BJ (cell line): ENCODE measurements at places on chromosomes 11 and 22. TPM values are rescaled to one million over a fixed set of nuclear protein-coding genes. Genes with fewer than 3 reads are reported as not detected.

Gene ARFGAP2
- polyA plus RNA-seq, result 44.8 and 58.1 TPM in 2 replicates

Gene GLB1L3
- polyA plus RNA-seq, result not detected in 2 replicates

Gene BAIAP2L2
- polyA plus RNA-seq, result 1.2 and 1.3 TPM in 2 replicates

Gene CHST1
- polyA plus RNA-seq, result 0.04 TPM in 1 of 2 replicates, not detected in the other

Gene YPEL4
- 0.26 TPM in 2 replicates for polyA plus RNA-seq

Gene CCDC73
- polyA plus RNA-seq, result not detected in 2 replicates

Gene SYNGR1
- polyA plus RNA-seq, result 44.4 and 65.6 TPM in 2 replicates

Gene LARGE2
- polyA plus RNA-seq, result 0.05 TPM in 1 of 2 replicates, not detected in the other

Gene TMEM184B
- 26.5 and 75.5 TPM in 2 replicates for polyA plus RNA-seq

Gene ADAMTS15
- polyA plus RNA-seq, result 2.7 and 5.6 TPM in 2 replicates

Gene RASD2
- 0.45 and 1.2 TPM in 2 replicates for polyA plus RNA-seq

Gene P2RX3
- polyA plus RNA-seq, result not detected in 2 replicates

Gene NRIP3
- 4.7 and 7.1 TPM in 2 replicates for polyA plus RNA-seq

Gene SCARF2
- 15.3 and 28.8 TPM in 2 replicates for polyA plus RNA-seq

Gene OR2D2
- 0.06 and 0.13 TPM in 2 replicates for polyA plus RNA-seq

Gene CXCR5
- polyA plus RNA-seq, result not detected in 2 replicates

Gene NPAS4
- polyA plus RNA-seq, result 0.43 and 0.72 TPM in 2 replicates

Gene PTPRCAP
- polyA plus RNA-seq, result 0.27 and 0.43 TPM in 2 replicates

Gene MRGPRF
- polyA plus RNA-seq, result 13.8 and 24.4 TPM in 2 replicates

Gene GPR83
- 0.04 TPM in 1 of 2 replicates, not detected in the other for polyA plus RNA-seq

Gene PRR33
- not detected in 2 replicates for polyA plus RNA-seq

Gene SYT12
- polyA plus RNA-seq, result 0.13 TPM in 2 replicates

Gene PPP6R3
- 31.6 and 50.5 TPM in 2 replicates for polyA plus RNA-seq

Gene OVOL1
- polyA plus RNA-seq, result not detected in 2 replicates

Gene RIN1
- 6.3 and 9.2 TPM in 2 replicates for polyA plus RNA-seq

Gene UPK2
- polyA plus RNA-seq, result 0.18 and 0.20 TPM in 2 replicates

Gene RCOR2
- 1.6 and 2.5 TPM in 2 replicates for polyA plus RNA-seq

Gene UBTFL1
- not detected in 2 replicates for polyA plus RNA-seq

Gene STX3
- 8.8 and 11.4 TPM in 2 replicates for polyA plus RNA-seq
